ENCODE measurements at places on chromosomes 11 and 22.

GRCh38 chr11:8068605-8069221, 12.3 kb upstream of the TUB start:
- no peak for DNase-seq

DNA sequence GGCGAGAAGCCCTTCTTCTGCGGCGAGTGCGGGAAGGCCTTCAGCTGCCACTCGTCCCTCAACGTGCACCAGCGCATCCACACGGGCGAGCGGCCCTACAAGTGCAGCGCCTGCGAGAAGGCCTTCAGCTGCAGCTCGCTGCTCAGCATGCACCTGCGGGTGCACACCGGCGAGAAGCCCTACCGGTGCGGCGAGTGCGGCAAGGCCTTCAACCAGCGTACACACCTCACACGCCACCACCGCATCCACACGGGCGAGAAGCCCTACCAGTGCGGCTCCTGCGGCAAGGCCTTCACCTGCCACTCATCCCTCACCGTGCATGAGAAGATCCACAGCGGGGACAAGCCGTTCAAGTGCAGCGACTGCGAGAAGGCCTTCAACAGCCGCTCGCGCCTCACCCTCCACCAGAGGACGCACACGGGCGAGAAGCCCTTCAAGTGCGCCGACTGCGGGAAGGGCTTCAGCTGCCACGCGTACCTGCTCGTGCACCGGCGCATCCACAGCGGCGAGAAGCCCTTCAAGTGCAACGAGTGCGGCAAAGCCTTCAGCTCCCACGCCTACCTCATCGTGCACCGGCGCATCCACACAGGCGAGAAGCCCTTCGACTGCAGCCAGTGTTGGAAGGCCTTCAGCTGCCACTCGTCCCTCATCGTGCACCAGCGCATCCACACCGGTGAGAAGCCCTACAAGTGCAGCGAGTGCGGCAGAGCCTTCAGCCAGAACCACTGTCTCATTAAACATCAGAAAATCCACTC, 12.2 kb downstream of the ZNF74 start:
- DNase-seq, result no peak

DNA sequence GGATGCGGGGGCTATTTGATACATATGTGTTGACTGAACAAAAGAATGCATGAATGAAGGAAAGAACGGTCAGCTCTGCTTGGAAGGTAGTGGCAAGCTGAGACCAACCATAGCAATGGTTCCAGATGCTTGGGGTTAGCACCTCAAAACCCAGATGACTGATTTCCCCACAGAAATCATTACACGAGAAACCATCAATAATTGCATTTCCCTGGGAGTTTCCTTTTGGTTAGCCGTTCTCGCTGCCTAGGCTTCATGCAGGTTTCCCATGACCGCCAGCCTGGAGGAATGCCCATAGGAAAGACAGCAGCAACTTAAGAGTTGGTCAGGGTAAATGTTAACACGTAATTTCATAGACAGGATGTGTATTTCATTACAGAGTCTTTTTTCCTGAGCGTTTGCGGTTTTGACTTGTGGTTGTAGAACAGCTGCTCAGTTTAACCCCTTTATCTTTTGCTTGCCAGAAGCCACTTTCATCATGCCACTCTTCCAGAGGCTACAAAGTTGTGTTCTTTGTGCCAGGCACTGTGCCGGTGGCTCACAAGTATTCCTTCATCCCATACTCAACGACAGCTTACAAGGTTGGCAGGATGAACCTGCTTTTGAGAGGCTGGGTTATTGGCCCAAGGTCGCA, 2.8 kb downstream of the IL17RA start:
- DNase-seq, result no peak

DNA sequence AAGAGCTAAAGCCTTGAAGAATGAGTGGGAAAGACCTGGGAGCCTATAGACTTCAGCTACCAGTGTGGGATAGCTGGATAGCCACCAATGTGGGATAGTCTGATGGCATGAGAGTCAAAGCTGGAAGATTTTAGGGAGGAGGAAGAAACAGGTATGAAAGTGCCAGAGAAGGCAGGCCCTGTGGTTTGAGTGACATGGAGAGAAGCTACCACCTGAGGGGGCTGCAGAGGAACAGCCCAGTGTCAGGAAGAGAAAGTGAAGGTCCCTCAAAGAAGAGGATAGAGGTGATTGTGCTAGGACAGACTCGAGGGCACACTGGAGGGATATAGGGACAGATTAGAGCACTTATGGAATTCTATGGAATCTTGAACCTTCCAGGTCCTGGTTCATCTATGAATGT, 23.1 kb upstream of the PAX6 start:
- no peak for DNase-seq

GRCh38 chr11:111539426-111540113, 950 bp upstream of the LAYN start:
- no peak for DNase-seq

DNA sequence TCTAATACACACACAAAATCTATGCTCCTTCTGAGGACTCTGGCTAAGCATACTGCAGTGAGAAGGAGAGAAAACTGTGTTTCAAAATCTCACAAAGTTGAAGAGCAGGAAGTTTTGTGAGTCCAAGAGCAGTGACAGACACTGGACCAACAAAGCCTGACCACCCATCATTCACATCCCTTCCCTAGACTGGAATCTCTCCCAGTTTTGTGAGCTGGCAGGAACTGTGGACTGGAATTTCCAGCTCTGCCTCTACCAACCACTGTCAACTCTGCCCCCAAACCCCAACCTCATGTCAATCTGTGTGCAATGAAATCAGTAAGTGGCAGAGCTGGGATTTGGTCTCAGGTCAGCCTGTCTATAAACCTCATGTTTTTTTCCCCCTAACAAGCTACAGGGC, 112.6 kb downstream of the ARL14EP start:
- no peak for DNase-seq

DNA sequence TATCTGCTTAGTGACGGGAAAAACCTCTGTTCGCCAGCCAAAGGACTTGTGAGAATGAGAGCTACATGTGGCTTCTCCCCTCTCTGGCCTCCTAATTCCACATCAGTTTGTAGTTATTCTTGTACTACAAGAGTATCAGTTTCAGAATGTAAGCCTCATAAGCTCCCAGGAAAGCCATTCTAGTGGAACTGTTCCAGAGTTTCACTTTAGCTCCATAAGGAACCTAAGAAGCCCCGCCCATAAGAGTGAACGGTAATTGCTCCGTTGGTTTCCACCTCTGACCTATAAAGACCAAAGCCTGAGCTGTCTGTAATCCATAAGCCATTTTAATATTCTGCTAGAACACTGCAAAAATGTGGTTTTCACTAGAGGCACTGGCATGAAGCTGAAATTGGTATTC, 53.0 kb downstream of the SIK3 start:
- DNase-seq, result no peak

DNA sequence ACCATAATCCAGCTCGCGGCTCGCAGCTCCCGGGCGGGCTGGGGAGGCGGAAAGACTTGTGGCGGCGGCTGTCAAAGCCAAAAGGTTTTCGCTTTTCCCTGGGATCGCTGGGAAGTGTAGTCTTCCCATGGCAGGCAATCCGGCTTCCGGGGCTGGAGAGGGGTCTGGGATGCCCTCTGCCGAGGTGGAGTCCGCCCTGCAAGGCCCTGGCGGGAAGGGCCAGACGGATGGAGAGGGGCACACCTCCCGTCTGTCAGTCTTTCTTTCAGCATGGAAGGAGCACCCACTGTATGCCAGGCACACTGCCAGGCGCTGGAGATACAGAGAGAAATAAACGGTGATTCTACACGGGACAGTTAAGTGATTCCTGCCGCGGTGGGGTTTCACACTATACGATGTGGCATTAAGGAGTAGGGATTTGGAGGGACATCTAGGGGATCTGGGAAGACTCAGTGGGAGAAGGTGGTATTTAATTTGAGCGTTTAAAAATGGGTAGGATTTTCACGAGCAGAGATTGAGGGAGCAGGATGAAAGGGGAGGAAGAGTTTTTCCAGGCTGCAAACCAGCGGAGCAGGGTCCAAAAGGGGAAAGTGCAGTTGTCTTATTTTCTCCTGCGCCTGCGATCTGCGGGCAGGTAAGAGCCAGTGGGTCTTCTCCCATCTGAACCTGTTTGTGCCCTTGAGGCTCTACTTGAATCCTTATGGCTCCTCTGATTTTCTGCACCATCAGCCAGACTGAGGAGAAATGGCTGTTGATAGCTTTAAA, at the start of gene BACE1:
BACE1 (minus strand) TSS at position 60 of the 765 bp plus-strand sequence. CDS start 461 bp downstream, outside the sequence.
- peak; percentile 48 for DNase-seq

DNA sequence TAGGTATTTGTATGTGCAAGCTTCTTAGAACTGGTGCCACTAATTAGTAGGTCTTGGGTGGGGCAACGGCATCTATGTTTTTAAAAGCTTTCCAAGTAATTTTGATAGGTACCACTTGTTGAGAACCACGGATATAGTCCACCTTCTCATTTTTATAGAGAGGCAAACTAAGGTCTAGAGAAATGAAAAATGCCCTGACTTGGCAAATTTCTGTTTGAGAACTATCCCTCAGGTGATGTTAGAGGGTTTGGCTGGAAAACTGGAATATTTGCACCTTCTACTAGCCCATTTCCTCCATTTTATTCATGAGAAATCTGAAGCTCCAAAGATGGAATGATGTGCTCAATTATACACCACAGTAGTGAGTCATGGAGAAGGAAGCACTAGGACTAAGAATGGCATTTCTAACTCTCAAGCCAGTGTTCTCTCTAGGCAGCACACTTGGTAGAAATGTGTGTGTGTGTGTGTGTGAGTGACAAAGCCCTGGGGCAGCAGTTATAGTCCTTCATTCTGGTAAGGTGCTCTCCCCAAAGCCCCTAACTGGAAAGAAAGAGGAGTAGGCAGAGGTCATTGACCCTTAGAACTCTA, 1.8 kb upstream of the TMEM86A start:
- no peak for DNase-seq

GRCh38 chr11:206526-207207, 532 bp downstream of the BET1L start:
- DNase-seq, result no peak

DNA sequence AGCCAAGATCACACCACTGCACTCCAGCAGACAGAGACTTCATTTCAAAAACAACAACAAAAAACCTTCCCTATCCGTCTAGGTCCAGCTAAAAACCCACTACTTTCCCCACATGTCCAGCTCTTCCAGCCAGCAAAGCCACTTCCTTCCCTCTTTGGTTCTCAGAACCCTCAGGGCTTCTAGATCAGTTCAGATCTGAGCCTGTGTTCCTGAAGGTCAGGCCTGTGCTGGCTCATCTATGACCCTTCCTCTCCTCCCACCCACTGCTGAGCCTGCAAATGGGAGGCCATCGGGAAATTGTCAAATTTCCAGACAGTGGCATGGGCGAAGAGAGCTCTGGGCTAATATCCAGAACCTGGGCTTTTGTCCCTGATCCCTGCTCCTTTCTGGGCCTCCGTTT, 37.8 kb downstream of the SLCO2B1 start:
- DNase-seq, result no peak

GRCh38 chr11:35144136-35144741, 5.3 kb downstream of the CD44 start:
- DNase-seq, result no peak

GRCh38 chr11:12161603-12162350, 51.4 kb downstream of the MICAL2 start:
- no peak for DNase-seq

DNA sequence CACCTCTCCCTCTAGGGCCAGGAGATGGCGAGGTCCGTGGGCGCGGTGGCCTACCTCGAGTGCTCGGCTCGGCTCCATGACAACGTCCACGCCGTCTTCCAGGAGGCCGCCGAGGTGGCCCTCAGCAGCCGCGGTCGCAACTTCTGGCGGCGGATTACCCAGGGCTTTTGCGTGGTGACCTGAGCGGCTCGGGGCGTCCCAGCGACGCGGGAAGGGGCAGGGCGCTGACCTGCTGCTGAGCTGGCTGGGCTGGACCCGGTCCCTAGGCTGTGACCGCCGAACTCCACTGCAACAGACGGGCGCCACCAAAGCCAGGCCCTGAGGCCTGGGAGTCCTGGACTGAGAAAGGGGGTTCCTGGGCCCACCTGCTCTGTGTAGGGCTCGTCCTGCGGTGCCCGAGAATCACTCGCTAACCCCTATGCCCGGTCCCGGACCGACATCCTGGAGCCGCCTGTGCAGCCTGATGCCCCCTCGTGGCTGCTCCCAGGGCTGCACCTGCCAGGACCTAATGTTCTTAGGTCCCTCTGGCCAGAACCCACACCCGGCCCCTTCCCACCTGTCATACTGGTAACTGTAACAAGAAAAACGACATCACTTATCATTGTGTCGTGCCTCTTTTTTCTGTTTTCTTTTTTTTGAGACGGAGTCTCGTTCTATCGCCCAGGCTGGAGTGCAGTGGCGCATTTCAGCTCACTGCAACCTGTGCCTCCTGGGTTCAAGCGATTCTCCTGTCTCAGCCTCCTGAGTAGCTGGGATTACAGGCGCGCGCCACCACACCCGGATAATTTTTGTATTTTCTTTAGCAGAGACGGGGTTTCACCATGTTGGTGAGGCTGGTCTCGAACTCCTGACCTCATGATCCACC, 15.0 kb downstream of the RHOD start:
- no peak for DNase-seq

DNA sequence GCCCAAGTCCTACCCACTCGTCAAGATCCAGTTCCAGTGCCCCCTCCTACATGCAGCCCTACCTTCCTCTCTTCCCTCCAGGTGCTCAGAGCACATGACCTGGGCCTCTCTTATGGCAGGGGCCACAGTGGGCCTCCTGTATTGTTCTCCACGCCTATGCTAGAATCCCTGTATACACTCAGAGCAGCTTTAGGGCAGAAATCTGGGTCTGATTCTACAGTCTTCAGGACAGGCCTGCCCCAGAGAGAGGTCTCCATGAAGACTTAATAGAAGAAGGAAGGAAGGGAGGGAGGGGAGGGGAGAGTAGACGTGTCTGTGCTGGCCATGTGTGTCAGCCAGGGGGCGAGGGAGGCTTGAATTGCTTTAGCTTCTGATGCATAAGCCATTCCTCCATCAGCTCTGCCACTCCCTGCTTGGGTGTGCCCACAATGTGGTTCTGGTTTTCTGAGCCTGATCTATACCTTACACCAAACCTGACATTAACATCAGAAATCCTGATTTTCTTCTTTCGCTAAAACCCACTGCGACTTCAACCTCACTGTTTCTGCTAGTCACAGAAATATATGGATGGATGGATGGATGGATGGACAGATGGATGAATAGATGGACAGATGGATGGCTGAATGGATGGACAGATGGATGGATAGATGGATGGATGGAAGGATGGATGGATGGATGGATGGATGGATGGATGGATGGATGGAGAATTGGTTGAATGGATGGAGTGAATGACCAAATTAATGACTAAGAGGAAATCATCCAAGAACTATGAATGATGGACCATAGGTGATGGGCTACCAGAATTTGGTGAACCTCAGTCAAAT, 56.6 kb upstream of the PRDM11 start:
- DNase-seq, result no peak

- peak; percentile 1 for DNase-seq
Measured at GRCh38 chr11:131999084-131999483, 628.7 kb downstream of the NTM start.

DNA sequence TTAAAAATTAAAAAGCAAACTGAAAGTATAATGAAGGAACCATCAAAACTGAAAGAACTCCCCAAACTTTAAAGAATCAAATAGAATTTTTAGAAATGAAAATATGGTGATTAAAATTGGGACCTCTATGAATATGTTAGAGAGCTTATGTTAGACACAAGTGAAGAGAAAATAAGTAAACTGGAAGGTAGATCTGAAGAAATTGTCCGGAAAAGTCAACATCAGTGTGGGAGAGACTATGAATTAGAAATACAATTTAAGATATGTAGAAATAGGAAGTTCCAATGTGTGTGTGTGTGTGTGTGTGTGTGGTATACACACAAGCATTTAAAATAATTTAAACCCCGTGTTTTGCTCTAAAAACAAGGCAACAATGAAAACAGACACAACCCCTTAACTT, 4.9 kb upstream of the OR8B4 start:
- DNase-seq, result no peak

- DNase-seq, result peak; percentile 16
Measured at GRCh38 chr11:63670433-63671321, 499 bp downstream of the ATL3 start.
